ENCODE measurements at places on chromosomes 1 and 21.

DNA sequence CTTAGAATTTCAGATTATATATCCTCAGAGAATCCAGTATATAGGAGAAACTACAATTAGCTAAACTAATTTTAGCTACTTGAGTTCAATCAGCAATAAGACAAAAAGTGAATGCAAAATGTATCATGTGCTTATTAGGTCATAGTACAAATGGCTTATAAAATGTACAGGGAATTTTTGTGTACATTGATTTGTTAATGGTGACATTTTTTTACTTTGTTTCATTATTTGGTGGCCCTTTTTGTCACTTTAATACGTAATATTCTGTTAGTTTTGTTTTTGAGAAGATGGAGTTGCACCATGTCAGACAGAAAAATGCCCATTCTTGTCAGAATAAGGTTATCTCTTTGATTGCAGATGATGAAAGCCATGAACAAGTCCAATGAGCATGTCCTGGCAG lies 33.6 kb downstream of the CC2D1B start:
- DNase-seq: no peak

DNA sequence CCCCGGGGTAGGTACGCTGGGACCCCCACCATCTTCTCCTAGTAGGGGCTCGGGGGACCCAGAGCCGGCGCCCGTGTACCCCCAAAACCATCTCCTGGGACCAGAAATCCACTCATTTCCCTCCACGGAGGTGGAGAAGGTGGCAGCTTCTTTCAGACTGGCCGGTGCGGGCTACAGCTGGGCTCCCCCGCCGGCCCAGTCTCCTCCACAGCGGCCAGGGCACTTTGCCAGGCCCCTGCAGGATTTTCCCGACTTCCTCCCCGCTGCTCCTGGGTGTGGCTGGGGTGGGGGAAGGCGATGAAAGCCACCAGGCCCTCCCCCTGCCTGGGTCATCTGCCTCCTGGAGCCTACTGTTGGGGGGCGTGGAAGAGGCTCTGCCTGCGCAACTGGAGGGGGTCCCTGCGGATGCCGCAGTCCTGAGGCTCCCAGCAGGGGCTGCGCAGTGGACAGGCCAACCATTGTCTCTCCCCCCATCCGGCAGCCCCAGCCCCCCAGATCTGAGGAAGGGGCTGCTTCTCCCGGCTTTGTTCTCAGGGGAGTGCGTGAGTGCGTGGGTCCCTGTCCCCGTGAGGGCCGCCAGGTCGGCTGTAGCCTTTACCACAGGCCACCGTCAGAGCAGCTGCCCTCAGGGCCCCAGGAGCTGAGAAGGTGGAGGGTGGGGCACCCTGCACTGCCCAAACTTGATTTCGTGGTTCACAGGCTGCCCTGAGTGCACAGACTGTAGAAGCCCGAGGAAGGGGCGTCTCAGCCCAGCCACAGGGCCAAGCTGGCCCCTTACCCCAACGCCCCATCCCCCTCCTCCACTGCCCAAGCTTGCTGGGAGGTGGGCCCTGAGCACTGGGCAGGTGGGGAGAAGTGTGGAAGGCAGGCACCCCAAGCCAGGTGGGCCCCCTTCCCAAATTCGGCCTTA lies 1.3 kb downstream of the AGRN start:
- DNase-seq: peak; percentile 51

DNA sequence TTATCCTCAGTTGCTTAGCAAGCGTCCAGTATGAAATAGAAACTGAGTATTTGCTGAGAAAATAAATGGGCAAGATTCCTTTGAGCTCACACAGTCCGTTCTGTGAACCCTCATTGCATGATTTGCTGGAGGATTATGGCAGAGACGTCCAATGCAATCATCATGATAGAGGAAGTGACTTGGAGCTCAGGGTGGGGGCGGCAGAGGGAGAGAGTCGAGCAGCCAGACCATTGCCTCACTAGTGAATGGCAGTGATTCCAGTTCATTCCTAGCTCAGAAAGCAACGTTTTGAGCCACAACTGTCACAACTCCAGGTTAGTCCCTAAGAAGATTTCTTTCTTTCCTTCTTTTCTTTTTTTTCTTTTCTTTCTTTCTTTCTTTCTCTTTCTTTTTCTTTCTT lies 27.5 kb upstream of the COL9A2 start:
- DNase-seq: no peak

- no peak for DNase-seq
Observed at GRCh38 chr1:155009221-155009711, 6.7 kb downstream of the ZBTB7B start.

GRCh38 chr1:224528900-224529299 lies 87.2 kb upstream of the CNIH3 start:
- DNase-seq: peak; percentile 36

DNA sequence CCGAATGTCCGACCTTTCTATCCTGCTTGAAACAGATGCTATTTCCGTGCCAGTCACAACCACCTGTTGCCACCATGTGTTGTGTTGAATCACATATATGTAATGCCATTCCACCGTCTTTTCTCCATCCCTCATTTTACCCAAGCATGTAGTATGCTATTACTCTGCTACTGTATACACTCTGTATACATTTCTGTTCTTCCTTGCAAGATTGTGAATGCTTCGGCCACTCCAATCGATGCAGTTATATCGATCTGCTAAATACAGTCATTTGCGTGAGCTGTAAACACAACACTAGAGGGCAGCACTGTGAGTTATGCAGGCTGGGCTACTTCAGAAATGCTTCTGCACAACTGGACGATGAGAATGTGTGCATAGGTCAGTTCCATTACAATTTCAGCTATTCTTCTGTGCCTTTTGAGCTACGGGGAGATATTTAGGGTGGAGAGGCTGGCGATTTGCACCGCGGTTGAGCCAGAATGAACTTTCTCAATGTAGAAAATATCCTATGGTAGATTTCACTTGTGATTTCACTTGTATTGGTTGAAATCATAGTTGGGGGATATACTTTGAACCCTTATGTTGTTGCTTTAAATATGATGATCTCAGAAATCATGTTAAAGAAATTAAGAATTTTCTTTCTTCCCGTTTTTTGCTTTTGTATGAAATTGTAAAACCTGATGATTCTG lies 289.8 kb downstream of the NTNG1 start:
- DNase-seq: peak; percentile 8

- DNase-seq: no peak
Observed at GRCh38 chr1:15932612-15933011, 43.3 kb downstream of the ZBTB17 start.

DNA sequence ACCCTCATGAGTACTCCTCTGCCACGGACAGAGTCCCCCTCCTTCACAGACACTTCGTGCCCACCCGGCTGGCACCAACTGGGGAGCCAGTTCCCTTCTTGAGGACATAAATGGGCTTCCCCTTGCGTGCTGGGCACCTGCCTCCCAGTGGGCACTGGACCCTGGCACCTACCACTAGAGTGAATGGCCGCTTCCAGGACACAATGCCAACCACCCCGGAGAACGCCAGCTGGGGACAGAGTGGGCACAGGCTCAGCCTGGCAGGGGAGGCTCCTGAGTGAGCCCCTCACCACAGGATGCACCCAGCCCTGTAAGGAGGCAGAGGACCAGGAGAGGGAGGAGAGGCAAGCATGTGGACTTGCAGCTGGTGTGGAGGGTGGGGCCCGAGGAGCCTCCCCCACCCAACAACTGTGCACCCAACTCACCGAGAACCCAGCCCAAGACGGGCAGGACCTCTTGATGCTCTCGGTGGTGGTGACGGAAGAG lies 1.0 kb downstream of the ENTREP3 start:
- DNase-seq: no peak

DNA sequence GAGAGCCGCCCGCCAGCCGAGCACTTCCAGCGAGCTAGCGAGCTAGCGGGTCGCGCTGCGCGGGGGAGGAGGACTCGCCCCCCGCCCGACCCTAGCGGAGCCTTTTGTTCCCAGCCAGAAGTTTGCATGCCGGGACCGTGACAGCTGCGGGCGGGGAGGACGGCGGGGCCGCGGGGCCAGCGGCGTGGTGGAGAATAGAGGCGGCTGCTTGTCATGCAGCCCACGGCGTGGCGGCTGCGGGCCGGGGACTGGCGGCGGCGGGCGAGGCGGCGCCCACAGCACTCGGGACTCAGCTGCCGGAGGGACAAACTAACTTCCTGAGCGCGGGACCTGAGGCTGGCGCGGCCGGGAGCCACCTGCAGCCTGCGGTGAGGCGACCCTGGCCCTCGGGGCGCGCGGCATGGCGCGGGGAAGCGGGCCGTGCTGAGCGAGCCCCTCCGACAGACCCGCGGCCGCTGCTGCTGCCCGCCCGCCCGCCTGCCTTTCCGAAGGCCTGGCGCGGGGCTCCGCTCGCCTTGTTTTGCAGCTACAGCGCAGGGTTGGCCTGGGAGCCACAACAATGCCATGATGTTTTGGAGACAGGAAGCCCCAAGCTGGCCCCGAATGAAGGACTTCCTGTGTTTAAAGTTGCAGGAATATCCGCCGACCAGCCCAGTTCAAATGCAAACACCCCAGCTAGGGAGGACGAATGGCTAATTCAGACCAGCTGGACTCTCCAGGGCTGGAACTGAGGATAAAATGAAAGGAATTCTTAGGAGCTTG lies 82.2 kb upstream of the BMP8A start:
- DNase-seq: no peak

- DNase-seq: no peak
Observed at GRCh38 chr1:117646007-117646811, 40.4 kb downstream of the TENT5C start.

DNA sequence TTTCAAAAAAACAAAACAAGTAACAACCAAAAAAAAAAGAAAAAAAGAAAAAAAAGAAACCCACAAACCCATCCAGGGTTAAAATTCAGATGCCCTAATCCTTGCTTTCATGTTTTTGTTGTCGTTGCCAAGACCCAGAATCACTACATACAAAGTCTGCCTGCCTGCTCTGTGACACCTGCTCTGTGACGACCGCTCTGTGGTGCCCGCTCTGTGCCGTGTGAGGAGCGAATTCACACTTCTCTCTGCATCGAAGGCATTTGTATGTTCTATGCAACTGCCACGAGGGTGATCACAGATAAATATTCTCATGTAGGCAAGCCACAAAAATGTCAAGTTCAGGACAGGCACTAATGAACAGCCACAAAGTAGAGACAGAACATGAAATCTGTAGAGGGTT lies 178.6 kb downstream of the SLC45A1 start:
- DNase-seq: no peak

- no peak for DNase-seq
Observed at GRCh38 chr21:41431788-41432548, 5.9 kb downstream of the MX1 start.

GRCh38 chr21:21750124-21750825 lies 752.1 kb downstream of the NCAM2 start:
- no peak for DNase-seq

- DNase-seq: no peak
Observed at GRCh38 chr21:31414263-31415000, 70.4 kb upstream of the TIAM1 start.

Measured in RWPE1 (cell line).